Activated CD4-positive, alpha-beta memory T cell treated with anti-CD3 and anti-CD28 coated beads for 36 hours (primary cell): ENCODE measurements at places on chromosomes 1 and 21.

DNA sequence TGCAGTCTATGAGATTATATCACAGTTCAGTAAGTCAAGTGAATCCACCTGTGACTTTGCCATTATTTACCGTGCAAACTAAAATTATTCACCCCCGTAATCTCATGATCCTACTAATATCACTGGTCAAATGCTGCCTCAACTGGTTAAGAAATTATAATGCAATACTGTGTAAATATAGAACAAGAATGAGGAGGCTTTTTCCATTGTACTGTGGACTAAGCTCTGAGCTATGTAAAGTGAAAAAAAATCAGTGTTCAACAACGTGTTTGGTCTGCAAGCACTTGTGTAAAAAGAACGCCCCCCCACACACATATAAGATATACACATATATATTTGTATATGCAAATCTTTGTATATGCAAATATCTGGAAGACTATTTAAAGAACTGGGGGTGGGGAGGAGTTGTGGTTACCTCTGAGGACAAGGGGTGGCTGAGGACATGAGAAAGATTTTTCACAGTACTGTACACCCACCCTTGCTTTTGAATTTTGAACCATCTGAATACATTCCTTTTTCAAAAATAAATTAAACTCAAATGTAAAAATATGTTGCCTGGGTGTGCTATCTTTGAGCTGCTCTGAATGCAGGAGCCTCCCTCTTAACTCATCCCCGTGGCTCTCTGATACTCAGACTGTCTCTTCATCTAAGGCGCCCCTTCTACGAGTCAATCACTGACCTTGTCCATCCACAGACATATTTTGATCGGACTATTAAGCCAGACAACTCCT is 57.0 kb downstream of the PTP4A2 start:
- DNase-seq: no peak

DNA sequence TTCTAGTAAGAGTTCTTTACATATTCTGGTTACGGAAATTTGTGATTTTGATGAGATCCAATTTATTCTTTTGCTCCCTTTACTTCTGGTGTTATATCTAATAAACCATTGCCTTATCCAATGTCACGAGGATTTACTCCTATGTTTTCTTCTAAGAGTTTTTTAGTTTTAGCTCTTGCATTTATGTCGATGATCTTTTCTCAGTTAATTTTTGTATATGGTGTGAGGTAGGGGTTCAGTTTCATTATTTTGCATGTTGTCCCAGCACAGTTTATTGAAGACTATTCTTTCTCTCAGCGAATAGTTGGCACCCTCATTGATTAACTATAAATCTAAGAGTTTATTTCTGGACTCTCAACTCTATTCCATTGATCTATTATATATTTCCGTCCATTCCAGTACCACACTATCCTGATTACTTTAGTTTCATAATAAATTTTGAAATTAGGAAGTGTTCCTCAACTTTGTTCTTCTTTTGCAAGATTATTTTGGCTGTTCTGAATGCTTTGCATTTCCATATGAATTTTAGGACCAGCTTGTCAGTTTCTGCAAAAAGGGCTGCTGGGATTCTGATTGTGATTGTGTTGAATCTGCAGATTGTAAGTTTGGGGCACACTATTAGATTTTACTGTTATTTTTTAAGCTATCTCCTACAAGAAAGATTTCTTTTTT is 4.0 kb downstream of the KDM1A start:
- no peak for DNase-seq

DNA sequence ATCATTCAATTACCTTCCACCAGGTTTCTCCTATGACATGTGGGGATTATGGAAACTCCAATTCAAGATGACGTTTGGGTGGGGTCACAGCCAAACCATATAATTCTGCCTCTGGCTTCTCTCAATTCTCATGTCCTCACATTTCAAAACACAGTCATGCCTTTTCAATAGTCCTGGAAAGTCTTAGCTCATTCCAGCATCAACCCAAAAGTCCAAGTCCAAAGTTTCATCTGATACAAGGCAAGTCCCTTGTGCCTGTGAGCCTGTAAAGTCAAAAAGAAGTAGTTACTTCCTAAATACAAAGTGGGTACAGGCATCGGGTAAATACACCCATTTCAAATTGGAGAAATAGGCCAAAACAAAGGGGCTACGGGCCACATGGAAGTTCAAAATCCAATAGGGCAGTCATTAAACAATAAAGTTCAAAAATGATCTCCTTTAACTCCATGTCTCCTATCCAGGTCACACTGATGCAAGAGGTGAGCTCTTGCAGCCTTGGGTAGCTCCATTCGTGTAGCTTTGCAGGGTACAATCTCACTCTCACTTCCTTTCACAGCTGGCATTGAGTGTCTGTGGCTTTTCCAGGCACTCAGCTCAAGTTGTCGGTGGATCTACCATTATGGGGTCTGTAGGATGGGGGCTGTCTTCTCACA is 112.9 kb downstream of the FCRL5 start:
- no peak for DNase-seq

DNA sequence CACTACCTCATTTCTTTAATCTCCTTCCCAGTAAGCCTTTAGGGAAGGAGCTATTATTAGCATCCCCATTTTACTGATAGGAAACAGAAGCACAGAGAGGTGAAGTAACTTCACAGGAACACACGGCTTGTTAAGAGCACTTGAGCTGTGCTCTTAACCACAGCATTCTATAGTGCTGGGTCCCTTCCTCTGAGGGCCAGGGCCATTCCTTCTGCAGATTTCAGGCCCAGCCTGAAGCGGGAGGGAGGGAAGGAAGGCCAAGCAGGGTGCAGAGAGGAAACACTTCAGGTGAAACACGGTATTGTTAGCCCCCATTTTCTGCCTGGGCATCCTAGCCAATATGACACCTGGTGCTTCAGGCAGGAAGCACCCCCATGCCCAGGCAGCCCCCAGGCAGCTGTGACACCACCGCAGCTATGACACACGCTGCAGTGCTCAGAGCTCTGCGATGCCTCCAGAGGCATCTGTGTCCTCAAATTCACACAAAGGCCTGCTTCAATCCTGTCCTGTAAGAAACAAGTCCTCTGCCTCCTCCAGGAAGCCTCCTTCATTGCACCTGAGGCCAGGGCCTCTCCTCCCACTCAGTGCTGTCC is 4.5 kb upstream of the EXTL1 start:
- DNase-seq: no peak

GRCh38 chr1:9901148-9902059 is 8.7 kb downstream of the CTNNBIP1 start:
- no peak for DNase-seq

DNA sequence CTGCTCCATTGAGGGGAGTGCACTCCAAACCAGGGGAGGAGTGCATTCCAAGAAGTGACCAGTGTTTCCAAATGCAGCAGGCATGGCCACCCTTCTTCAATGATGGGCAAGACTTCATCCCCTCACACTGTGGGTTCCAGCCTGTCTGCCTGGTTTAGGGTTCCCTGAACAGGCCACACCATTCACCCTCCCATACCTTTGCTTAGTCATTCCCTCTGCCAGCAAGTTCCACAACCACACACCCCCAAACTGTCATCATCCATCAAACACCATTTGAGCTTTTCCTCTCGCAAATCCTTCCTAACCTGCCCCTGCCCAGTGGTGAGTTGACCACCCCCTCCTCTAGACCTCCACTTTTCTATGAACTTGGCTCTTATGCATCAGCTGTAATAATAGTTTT is 116.0 kb downstream of the PLPP3 start:
- DNase-seq: no peak

DNA sequence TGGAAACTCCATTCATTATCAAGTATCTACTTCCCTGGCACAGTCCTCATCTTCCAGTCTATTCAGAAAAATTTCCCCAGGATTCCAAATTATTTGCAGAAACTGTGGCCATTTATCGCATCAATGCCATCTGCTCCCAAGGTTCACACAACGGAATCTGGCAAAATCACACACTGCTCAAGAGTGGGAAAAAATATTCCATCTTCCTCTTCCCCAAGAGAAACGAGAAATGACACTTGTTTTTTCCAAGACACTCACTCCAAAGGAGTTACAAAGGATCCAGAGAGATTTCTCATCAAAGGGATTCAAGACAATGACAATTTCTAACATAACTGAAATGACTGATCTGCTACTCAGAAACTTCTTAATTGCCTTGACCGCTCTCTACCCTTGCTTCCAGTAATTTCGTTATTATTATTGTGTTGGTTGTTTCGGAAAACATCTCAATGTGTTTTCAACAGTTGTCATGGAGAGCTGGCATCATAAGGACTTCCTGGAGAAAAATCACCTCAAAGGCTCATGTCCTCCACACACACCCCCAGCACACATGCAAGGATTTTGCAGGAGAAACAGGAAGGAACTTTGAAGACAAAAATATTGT is 128.0 kb downstream of the PSMG1 start:
- DNase-seq: no peak

DNA sequence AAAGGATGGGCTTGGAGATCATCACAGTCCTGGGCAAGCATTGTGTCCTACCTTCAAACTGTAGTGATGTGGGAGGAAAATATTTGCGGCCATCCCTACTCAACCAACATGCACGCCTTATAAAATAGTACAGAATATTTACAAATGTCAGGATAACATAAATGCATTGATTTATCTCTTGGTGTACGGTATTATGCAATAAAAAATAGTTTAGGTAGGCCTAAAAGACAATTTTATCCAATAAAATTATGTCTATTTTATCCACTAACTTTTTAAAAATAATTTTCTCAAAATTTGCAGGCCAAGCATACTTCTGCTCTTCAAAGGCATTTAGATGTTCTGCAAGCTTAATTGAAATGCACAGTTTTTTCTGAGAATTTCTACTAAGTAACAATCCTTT is at the start of gene OR2T1:
Gene OR2T1 (plus strand): TSS at position 301 of the 400 bp plus-strand sequence. CDS start 3,100 bp downstream, outside the sequence.
- no peak for DNase-seq

- DNase-seq: no peak
Observed at GRCh38 chr1:245599371-245600174, 444.8 kb downstream of the KIF26B start.

DNA sequence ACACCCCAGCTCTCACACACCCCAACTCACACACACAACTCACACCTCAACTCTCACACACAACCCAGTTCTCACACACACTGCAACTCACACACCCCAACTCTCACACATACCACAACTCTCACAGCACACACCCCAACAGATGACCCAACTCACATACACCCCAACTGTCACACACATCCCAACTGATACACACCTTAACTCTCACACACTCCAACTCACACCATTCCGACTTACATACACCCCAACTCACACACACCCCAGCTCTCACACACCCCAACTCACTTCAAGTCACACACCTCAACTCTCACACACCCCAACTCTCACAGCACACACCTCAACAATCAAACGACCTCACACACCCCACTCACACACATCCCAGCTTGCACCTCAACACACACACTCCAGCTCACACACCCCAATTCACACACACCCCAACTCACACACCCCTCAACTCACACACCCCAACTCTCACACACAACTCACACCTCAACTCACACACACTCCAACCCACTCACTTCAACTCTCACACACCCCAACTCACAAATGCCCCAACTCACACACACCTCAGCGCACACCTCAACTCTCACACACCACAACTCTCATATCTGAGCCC is 66.3 kb downstream of the SETD4 start:
- no peak for DNase-seq

GRCh38 chr1:42963378-42964043 is 4.8 kb upstream of the SLC2A1 start:
- no peak for DNase-seq

- DNase-seq: no peak
Observed at GRCh38 chr1:88204111-88204510, 480.0 kb upstream of the PKN2 start.

DNA sequence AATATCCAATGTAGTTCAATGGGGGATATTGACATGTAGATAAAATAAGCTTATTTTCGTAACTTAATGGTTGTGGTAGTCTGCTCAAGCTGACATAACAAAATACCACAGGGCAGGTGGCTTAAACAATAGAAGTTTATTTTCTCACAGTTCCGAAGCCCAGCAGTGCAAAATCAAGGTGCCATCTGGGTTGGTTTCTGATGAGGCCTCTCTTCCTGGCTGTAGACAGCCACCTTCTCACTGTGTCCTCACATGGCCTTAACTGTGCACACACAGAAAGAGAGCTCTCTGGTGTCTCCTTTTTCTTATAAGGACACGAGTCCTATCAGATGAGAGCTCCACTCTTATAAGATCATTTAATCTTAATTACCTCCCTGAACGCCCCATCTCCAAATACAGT is 64.8 kb upstream of the IPO9 start:
- DNase-seq: no peak

GRCh38 chr1:113800487-113800886 is 11.8 kb downstream of the RSBN1 start:
- DNase-seq: no peak

GRCh38 chr1:67937651-67938050 is 104.4 kb upstream of the GNG12 start:
- DNase-seq: no peak

DNA sequence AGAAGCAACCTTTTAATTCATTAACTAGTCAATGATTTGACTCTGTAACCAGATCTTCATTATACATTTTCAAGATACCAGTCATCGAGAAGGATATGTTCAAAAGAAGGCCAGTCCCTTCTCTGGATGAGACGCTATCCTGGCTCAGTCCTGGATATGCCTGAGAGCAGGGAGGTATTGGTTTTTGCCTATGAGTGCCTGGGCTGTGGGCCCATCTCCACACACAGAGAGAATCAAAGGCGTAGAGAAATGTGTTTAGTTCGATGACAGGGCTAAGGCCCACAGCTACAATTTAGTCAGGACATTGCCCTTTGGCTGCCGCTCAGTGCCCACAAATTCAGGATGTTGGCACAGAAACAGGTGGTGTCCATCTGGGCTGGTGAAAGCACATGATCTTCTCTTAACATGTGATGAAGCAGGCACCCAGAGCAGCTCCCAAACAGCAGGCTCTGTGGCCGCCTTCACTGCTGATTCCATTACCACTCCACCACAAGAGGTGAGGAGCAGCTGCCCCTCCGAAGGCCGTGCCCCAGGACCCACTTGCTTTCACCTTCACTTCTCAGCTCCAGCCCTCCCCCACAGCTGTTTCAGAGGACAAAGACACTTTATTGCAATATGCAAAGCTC is 24.7 kb downstream of the ACKR1 start:
- DNase-seq: no peak

DNA sequence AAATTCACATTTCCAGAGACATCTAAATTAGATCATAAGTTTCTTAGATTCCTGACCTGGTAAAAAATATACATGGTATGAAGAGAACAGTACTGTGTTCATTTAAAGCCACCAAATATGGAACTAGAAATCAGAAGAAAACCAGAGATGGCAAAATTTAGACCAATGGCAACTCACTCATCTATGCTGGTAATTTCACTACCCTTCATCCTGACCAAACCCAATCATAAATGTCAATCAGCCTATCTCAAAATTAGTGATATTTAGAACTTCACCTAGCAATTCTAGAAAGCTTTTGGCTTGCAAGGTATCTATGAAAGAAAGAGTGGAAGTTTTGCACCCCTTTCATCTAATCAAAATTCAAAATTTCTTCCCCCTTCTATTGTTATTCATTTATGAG is 107.7 kb downstream of the NIBAN1 start:
- DNase-seq: no peak
